ENCODE measurements at places on chromosomes 7 and 10.

DNA sequence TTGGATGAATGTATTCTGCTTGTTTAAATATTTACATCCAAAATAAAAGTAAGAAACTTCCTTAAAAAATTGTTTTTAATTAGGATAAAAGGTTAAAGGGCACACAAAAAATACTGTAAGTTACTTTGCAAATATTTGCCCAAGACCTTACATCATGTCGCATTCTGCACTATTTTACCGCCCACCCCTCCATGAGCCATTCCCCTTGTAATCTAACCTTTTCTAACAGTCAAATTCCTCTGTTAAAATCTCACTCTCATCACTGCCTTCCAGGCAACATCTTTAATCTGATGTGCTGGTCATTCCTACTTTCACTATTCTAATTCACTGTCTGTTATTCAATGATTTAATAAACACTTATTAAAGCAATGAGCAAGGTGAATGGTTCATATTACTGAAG, 23.2 kb downstream of the TSPAN12 start:
- no peak overlapping the region for H3K27ac ChIP-seq
- H3K4me3 ChIP-seq, result no peak overlapping the region
- no peaks in the 10 kb centered on the region for H3K4me1 ChIP-seq
- H3K27me3 ChIP-seq, result no peaks in the 10 kb centered on the region
- DNase-seq, result no peak
- no peaks in the 10 kb centered on the region for H3K36me3 ChIP-seq

- no peak overlapping the region for H3K4me3 ChIP-seq
- no peaks in the 10 kb centered on the region for H3K36me3 ChIP-seq
- H3K27ac ChIP-seq, result no peak overlapping the region
- no peaks in the 10 kb centered on the region for H3K27me3 ChIP-seq
- DNase-seq, result no peak
Observed at GRCh38 chr7:141387521-141388217, 163.5 kb upstream of the AGK start.

GRCh38 chr7:147664541-147664940, 926.0 kb upstream of the C7orf33 start:
- no peak overlapping the region for H3K27ac ChIP-seq
- no peak overlapping the region for H3K4me3 ChIP-seq
- H3K27me3 ChIP-seq, result no peaks in the 10 kb centered on the region
- DNase-seq, result no peak
- no peaks in the 10 kb centered on the region for H3K4me1 ChIP-seq
- H3K36me3 ChIP-seq, result no peaks in the 10 kb centered on the region

GRCh38 chr10:10609379-10609955, 408.2 kb upstream of the CELF2 start:
- H3K4me1 ChIP-seq, result peaks cover 6% of the 10 kb centered on the region
- H3K27me3 ChIP-seq, result no peaks in the 10 kb centered on the region
- DNase-seq, result no peak
- H3K27ac ChIP-seq, result no peak overlapping the region
- H3K4me3 ChIP-seq, result no peak overlapping the region

GRCh38 chr10:3832022-3832786, 47.2 kb upstream of the KLF6 start:
- no peak overlapping the region for H3K4me3 ChIP-seq
- no peak overlapping the region for H3K27ac ChIP-seq
- no peak for DNase-seq

DNA sequence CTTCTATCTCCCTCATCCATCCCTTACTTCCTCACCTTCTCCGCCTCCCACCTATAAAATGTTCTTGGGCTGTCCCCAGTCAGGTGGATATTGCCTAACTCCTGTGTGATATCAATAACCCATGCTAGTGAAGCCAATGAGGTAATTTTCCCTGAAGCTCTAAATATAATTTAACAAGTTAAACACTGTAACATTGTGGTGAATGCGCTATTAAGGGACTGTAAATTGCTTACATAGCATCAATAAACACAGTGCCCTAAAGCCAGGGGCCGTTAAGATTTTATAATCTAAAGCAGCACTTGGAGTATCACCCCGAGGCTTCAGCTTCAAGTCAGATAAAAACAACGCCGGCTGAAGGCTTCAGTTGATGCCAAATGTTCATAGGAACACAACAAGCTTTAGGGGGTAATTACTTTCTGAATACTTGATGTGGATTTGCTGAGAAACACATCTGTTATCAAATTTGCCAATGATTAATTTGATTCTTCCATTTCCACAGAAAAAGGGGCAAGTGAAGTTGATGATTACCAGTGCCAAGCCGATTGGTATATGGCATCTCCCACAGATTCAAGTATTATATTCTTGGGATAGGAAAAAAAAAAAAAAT, 138.4 kb downstream of the CREB5 start:
- no peak overlapping the region for H3K4me3 ChIP-seq
- no peak for DNase-seq
- no peaks in the 10 kb centered on the region for H3K4me1 ChIP-seq
- H3K27ac ChIP-seq, result no peak overlapping the region

GRCh38 chr7:123714296-123715080, 34.3 kb downstream of the WASL start:
- no peaks in the 10 kb centered on the region for H3K36me3 ChIP-seq
- H3K4me3 ChIP-seq, result no peak overlapping the region
- H3K4me1 ChIP-seq, result peaks cover 49% of the 10 kb centered on the region
- DNase-seq, result no peak
- H3K27me3 ChIP-seq, result no peaks in the 10 kb centered on the region

- H3K27ac ChIP-seq, result no peak overlapping the region
- H3K4me3 ChIP-seq, result no peak overlapping the region
- no peaks in the 10 kb centered on the region for H3K27me3 ChIP-seq
- no peaks in the 10 kb centered on the region for H3K4me1 ChIP-seq
- no peaks in the 10 kb centered on the region for H3K36me3 ChIP-seq
- DNase-seq, result no peak
Observed at GRCh38 chr10:55378196-55378595, 577.2 kb upstream of the PCDH15 start.

DNA sequence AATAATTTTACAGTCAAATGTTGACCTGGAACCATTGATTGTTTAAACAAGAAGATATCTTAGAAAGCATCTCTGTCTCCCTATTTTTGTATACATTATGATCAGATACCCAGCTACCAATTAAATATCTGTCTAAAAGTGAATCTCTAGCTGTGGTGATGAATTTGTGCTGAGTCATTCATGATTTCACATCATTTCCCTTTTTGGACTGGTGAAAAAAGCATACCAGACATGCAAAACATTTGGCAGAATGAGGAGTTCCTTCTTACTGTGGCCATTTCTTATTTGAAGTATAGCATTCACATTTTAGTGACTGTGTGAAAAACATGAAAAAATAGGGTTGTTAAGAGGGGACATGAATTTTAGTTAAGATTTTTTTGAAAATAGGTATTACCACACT, 98.0 kb upstream of the GATA3 start:
- no peak overlapping the region for H3K4me3 ChIP-seq
- H3K4me1 ChIP-seq, result peaks cover 20% of the 10 kb centered on the region
- no peaks in the 10 kb centered on the region for H3K27me3 ChIP-seq
- H3K27ac ChIP-seq, result no peak overlapping the region
